ENCODE measurements at places on chromosomes 2 and 18.

DNA sequence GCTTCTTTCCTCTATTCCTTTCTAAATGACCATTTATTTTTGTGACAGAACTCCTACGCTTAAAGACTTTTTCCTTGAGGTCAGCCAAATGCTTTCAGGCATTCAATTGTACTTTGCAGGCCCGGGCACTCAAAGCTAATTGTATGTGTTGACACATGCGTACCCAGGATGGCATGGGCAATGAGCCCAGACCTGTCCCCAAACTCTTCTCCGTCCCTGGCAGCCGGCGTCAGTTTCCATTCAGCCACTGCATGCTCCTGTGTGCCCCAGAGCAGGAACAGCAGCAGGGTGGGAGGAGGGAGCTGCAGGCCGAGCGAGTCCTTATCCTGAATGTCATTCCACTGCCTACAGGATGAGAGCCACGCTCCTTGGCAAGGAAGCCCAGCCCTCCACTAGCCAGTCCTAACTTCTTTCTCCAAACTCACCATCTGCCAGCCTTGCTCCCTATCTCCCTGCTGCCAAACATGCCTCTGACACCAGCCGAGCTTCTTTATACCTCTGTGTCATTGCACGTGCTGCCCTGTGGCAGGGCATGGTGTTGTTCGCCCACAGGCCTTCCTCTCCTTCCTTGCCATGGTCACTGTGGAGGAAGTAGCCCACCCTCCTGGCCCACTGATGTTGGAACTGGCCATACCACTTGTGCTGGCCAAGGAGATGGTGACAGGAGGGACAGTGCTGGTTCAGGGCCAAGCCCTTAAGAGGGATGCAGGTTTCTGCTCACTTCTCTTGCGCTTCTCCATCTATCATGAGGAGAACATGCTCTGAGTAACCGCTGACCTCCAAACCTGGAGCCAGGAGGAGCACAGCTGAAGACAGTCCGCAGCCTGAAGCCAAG lies 116.9 kb upstream of the FHL2 start:
- no peak for DNase-seq

- DNase-seq: no peak
Observed at GRCh38 chr2:102256276-102256675, 55.1 kb upstream of the IL1RL1 start.

GRCh38 chr2:202815548-202816360 lies 55.8 kb downstream of the ICA1L start:
- DNase-seq: no peak

- no peak for DNase-seq
Observed at GRCh38 chr2:161265874-161266273, 42.4 kb upstream of the PSMD14 start.

GRCh38 chr2:232850039-232850438 lies 20.0 kb upstream of the SNORC start:
- DNase-seq: no peak

DNA sequence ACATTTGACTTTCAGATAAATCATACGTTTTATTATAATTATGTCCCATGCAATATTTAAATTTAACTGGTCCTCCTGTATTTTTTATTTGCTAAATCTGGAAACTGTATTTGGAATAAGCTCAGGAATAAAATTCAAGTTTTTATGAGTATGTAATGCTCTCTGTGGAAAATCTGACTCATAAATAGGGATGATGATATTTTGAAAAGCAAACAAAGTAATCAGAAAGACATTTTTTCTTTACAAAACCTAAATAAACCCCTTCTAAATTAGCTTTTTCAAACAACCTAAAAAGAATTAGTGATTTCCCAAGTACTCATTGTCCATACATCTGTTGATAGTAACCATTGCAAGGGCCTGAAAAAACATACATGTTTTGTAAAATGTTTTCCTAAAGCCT lies 41.1 kb downstream of the ASB1 start:
- DNase-seq: no peak

GRCh38 chr2:100692906-100693305 lies 127.0 kb upstream of the NPAS2 start:
- no peak for DNase-seq

DNA sequence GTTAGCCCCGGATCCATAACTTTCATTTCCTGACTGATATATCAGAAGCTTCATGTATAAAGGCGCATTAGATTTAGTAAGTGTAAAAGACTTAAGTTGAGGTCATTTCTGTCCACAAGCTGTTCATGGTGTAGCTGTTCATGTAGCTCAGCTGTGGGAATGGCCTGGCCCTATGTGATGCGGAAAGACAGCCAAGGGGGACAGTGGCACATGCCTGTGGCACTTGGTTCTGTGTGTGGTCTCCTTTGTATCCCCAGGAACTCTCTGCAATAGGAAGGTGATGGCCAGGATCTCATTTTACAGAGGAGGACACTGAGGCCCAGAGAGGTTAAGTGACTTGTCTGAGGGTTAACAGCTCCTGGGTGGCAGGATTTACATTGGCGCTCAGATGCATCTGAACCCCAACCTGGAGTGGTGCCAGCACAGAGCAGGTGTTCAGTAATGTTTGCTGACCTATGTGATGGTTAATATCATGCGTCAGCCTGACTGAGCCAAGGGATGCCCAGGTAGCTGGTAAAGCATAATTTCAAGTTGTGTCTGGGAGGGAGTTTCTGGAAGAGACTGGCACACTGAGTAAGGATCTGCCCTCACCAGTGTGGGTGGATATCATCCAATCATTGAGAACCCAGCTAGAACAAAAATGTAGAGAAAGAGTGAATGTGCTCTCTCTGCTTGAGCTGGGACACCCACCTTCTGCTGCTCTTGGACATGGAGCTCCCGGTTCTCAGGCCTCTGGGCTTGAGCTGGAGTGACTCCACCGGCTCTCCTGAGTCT lies 25.4 kb downstream of the HPCAL1 start:
- peak; percentile 47 for DNase-seq

DNA sequence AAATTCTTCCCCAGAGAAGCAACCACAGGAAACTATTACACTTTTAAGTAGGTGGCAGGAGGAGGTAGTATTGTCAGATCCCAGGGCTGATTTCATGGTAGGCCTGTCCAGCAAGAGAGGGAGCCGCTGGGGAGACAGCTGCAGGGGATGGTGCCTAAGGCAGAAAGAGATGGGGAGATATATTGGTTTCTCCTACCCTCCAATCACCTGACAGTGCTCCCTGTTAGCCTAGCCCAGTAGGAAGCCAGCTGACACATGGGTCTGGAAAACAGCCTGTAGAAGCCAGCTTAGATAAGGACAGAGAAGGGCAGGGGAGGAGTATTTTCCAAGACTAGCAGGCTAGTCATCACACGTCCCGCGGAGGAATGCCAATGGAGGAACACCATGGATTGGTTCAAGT lies 8.2 kb upstream of the SPOPL start:
- DNase-seq: no peak

- DNase-seq: peak; percentile 69
Observed at GRCh38 chr2:39119732-39120520, 925 bp downstream of the SOS1 start.

DNA sequence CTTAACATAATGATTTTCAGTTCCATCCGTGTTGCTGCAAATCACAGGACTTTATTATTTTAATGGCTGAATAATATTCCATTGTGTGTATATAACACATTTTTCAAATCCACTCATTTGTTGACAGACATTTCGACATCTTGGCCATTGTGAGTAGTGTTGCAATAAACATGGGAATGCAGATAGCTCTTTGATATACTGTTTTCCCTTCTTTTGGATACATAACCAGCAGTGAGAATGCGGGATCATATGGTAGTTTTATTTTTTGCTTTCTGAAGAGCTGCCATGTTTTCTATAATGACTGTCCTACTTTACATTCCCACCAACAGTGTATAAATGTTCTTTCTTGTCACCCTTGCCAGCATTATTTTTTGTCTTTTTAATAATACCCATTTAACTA lies 420.3 kb upstream of the CHAC2 start:
- DNase-seq: no peak

- DNase-seq: no peak
Observed at GRCh38 chr18:62509779-62510178, 13.0 kb upstream of the ZCCHC2 start.

GRCh38 chr18:48550101-48550729 lies 11.4 kb downstream of the CTIF start:
- no peak for DNase-seq

DNA sequence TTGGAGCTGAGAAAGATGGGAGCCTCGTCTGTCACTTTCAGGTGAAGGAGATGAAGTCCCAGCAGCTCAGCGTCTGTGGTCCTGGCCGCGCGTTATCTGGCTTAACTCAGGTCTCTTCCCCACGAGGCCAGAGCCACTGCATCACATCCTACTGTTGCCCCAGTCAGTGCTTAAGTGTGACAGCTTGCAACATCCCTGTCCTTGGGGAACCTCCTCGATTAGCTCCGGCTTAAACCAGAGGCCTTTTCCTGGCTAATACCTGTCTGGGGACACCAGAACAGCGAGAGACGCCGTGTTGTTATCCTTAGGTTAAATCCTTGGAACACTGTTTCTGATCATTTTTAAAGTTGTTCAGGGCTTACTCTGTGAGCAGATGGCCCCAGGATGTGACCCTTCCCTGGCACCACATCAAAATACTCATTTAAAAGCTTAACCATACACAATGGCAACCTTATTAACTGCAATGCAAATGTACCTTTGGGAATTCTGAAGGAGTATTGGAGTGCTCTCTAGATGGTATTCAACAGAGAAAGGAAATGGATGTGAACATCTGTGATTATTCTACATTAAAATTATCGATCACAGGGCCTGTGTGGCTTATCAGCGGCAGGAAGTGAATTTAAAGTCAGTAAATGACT lies 61.2 kb upstream of the SPP2 start:
- no peak for DNase-seq

DNA sequence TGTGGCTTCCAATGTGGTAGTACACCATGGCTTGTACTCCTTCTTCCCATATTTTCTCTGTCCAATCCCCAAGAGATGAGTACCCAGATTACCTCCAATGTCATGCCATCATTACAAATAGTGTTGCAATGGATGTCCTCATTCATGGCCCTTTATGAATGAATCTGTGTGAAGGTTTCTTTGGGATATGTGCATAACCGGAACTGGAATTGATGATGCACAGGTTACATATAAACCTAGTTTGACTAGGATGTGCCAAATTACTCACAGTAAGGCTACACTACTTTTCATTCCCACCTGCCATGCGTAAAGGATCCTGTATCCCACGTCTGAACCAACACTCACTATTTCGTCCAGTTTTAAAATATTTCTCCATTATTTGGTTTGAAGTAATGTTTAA lies 173.9 kb upstream of the CXCR4 start:
- DNase-seq: no peak

DNA sequence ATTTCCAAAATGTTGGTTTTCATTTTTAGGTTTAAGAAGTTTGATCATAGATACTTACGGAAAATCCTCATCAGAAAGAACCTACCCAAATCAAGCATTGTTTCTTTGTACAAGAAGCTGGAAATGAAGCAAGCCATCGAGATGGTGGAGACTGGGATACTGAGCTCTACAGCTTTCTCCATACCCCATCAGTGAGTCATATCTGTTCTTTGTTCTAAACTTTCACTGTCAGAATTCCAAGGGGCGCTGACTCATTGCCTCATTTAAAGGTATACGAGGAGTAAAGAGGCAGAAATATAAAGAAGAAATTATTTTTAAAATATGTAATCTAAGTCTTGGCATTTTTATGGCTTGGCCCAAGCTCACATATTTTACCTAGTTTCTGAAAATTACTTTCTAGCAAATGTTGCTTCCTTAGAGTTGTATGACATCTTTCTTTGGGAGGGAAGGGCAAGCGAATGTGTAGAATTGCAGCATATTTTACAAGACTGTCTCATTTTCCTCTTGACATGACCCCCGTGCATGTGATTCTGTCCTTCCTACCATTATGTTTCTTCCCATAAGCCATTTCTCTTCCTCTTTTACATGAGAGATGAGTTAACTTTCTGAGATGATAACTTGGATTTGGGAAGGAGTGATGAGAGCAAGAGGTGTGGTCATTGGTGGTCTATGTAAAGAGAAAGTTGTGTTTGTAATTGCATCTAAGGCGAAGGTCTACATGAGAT lies 41.2 kb downstream of the SLC9A4 start:
- DNase-seq: no peak

DNA sequence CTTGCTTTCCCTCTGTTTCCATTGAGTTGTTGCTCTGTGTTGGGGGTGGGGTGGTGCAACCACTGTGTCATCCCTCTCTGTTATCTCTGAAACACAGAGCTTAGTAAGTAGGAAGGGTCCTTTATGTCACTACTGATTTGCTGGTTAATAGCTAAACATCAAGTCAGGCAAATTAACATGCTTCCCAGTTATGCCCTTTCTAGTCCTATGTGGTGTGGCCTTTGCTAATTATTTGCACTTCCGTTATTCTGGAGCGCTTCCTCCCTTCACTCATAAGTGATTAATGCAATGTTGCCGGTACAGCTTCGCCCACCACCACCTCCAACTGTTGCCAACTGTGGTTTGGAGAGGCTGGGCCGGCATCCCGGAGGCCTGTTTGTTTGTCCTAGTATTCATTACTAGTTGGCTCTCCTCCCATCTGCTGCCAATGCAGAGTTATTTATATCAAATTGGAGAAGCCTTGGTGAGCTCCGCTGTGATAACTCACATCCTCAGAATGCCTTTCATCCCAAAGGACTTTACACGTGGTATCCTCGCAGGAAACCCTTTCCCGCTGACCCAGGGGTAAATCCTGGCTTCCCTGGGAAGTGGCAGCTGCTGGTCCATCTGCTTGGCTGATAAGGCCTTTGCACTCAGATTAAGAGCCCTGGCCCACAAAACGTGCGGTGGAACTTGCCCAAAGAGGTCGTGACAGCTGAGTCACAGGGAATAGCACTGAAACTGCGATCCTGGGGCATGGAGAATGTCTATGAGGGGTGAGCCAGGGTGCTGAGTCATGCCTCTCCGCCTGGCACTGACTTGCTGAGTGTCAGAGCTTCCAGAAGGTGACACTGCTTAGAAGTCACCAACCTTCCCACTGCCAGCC lies 72.0 kb upstream of the ZCCHC2 start:
- DNase-seq: peak; percentile 5

DNA sequence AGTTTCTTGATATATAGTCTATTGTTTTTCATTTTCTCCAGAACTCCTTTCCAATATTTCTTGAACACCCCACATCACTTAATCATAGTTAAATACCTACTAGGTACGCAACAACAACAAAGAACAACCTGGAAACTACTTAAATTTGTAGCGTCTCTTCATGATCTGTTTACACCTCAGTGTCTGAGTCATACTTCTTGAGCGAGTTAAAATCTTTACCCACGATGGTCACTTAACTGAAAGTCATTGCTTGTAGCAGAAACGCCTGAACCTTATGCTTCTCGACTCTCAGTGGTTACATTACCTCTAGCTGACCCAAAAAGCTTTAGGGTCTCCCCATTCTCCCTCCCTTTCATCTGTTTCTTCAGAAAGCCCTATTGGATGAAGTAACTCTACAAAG lies 131.3 kb downstream of the EN1 start:
- no peak for DNase-seq

Measured in activated CD8-positive, alpha-beta T cell treated with anti-CD3 and anti-CD28 coated beads for 36 hours (primary cell).